Stimulated activated CD4-positive, alpha-beta T cell treated with anti-CD3 and anti-CD28 coated beads, Interleukin-4, amount 100 ng/mL, for 1 hour (primary cell): ENCODE measurements at places on chromosomes 2 and 18.

- no peak for DNase-seq
Measured at GRCh38 chr2:56444339-56444738, 260.5 kb downstream of the CCDC85A start.

- DNase-seq: no peak
Measured at GRCh38 chr2:21860907-21861306, 737.1 kb downstream of the TDRD15 start.

DNA sequence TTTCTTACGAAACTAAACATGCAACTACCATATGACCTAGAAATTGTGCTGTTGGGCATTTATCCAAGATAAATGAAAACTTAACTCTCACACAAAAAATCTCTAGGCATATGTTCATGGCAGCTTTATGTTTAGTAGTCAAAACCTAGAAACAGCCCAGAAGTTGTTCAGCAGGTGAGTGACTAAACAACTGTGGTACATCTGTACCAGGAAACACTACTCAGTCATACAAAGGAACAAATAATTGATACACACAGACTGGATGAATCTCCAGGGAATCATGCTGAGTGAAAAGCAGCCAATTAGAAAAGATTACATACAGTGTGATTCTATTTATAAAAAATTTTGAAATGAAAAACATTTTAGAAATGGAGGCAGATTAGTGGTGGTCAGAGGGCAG lies 29.3 kb downstream of the DYNC2LI1 start:
- no peak for DNase-seq

DNA sequence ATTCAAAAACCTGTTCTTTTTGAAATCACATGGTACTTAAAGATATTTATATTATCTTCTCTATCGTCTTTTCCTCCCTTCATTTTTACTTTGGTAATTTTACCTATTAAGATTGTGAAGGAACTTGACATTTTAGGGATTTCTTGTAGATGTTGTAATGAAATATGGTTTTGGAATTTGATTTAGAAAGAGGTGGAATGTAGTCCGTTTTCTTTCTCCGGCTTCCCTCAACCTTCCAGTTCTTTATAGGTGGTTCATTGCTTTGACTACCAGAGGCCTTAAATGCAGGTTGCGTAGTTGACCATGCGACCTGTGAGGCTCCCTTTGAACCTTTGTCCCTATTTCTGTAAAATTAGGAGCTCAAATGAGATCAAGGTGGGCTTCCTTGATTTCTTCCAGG lies 24.5 kb downstream of the ITGA6 start:
- no peak for DNase-seq

- DNase-seq: peak; percentile 72
Measured at GRCh38 chr2:170816504-170817092, at the start of gene GAD1. TSS of gene GAD1 (plus strand) at chr2:170816887. CDS start at chr2:170818592, 1,705 bp downstream.

DNA sequence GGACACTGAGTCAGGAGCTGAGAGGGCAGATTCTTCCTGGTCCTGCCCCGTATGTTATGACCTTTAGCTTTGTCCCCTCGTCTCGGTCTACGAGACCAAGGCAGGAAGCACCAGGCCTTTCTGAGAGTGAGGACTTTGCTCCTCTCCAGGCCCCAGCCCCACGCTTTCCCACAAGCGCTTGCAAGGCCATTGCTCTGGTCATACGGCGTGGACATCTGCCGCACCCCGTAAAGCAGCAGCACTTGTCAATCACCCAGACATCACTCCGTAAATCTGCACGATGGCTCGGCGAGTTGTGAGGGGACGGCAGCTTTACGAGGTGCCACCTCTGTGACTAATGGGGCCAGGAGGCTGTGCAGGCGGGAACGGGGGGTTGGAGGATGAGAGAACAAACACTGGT lies 100.8 kb upstream of the TWIST2 start:
- no peak for DNase-seq

GRCh38 chr2:237128026-237128703 lies 42.5 kb downstream of the COPS8 start:
- peak; percentile 49 for DNase-seq

- no peak for DNase-seq
Measured at GRCh38 chr2:1780693-1781092, 36.4 kb upstream of the PXDN start.

GRCh38 chr2:108946442-108946841 lies 42.6 kb downstream of the EDAR start:
- DNase-seq: no peak

GRCh38 chr2:237575869-237576862 lies 9.8 kb downstream of the PRLH start:
- no peak for DNase-seq

DNA sequence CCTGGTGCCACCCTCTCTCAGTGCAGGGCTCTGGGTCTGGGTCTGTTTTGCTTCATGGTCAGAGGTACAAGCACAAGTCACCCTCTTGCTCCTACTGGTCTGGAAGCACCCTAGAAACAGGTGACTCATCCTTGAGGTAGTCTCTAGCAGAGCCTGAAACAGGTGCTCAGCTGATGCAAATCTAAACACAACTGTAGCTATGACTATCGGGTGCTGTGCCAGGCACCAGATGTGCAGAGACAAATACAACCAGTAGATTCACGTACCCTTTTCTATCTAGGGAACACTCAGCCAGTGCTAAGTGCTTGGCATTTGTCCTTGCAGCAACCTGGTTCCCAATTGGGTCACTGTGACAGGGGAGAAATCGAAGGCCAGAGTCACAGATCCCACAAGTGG lies 140.9 kb upstream of the MYCN start:
- no peak for DNase-seq

- no peak for DNase-seq
Measured at GRCh38 chr2:119567292-119567691, 23.0 kb downstream of the CFAP221 start.

DNA sequence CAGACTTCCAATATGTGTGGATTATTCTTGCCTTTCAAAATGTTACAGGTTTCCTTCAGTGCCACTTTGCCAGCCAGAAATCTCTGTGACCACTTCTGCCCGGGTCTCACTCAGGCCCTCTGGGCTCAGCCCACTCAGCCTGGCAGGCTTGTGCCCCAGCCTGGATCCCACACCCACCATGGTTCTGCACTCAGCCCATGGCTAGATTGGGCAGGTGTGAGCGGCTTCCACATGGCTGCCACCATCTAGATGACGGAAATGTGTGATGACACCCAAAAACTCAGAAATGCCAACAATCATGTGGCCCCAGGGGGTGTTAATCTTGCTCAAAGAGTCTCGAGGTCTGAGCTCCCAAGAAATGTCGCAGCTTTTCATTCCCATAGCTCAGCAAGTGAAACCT lies 1097.5 kb upstream of the SLC39A10 start:
- no peak for DNase-seq

DNA sequence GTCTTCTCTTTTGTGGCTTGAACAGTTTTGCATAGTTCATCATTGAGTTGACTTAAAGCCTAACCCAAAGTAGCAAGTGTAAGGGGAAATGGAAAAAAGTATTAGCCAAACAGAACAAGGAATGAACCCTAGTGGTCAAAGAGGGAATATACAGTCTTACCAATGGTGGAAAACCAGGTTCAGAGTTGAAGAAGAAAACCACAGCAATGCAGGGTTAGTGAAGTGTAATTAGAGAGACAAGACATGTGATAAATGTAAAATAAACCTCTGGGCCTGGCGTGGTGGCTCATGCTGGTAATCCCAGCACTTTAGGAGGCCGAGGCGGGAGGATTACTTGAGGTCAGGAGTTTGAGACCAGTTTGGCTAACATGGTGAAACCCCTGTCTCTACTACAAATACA lies 2.4 kb downstream of the TTN start:
- no peak for DNase-seq

GRCh38 chr2:54271189-54271588 lies 15.2 kb upstream of the TSPYL6 start:
- no peak for DNase-seq

DNA sequence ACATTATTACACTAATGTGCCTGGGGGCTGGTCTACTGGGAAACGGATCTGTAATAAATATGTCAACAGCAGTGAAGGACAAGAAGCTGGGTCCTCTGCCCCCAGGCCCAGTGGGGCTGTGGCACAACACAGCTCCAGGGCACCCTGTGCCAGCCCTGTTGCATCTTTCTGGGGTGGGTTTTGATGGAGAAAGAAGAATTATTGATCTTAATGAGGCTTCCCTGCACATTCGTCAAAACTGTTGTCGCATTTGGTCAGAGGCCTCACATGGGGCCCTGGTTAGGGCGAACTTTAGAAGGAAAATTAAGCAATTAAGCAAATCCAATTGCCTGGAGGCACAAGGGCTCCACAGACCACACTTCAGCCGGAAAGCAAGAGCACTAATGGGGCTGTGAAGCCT lies 30.0 kb upstream of the TWIST2 start:
- DNase-seq: no peak

- no peak for DNase-seq
Measured at GRCh38 chr2:14750433-14750832, 117.9 kb downstream of the LRATD1 start.
